HCEC 1CT (cell line): ENCODE measurements at places on chromosomes 12 and 14.

DNA sequence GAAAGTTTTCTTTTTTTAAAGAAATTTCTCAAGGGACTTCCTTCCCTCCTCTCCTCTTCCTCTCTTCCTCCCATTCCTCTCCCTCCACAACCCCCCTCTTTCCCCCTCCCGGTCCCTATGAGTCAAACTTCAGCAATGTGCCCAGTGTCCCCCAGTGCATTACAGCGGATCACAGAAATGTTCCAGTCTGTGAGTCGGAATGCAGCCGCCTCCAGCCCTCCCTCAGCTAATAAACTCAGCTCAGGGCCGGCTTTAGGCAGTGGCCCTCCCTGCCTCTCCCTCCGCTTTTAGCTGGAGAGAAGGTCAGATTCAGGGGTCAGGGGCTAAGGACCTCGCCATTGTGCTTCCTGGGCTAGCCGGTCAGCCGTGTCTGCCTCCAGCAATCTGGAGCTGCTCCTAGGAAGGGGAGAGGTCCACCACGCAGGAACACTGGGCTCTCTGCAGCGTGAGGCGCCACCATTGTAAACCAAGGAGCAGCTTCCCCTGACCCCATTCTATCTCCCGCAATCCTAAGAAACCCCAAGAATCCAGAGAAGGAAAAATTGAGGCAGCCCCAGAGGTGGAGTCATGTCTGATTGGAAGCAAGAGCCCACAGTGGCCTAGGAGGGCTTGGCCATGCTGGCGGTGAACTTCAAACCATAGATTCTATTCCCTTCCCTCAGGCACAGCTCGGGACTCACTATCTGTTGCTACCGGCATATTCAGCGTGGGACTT, 1.1 kb upstream of the HDAC7 start:
- peak; percentile 96 for DNase-seq

DNA sequence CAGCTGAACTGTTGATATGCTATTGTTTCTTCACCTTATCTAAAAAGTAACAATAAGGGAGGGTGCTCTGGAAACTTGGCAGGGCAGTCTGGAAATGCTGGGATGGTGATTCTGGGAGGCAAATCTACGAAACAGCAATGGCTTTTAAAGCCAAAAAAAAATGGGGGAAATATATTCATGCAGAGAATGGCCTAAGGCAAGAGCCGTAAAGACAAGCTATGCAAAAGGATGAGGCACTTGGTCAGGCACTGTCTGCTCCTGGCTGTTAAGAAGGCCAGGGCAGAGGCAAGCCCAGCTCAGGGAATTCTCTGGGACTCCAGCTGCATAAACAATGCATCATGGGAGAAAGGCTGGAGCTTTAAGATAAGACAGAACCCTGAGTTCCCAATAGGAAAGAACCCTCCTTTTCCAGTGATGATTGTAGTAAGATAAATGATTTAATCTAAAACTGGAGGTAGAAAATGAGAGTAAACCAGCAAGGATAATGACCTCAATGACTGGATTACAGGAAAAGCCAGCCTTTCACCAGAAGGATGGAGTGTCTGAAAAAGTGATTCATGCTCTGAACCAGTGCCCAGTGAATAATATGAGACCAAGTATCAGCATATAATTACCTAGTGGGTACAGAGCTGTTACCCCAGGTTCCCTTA, 46.0 kb downstream of the ITPR2 start:
- DNase-seq = peak; percentile 69

- DNase-seq = peak; percentile 16
These were observed 94.4 kb downstream of the CRACR2A start for GRCh38 chr12:3658327-3659163.

- DNase-seq = no peak
These were observed 279.0 kb downstream of the IPO8 start for GRCh38 chr12:30416631-30417030.

GRCh38 chr12:84117190-84117589, 795.4 kb downstream of the SLC6A15 start:
- DNase-seq = no peak

DNA sequence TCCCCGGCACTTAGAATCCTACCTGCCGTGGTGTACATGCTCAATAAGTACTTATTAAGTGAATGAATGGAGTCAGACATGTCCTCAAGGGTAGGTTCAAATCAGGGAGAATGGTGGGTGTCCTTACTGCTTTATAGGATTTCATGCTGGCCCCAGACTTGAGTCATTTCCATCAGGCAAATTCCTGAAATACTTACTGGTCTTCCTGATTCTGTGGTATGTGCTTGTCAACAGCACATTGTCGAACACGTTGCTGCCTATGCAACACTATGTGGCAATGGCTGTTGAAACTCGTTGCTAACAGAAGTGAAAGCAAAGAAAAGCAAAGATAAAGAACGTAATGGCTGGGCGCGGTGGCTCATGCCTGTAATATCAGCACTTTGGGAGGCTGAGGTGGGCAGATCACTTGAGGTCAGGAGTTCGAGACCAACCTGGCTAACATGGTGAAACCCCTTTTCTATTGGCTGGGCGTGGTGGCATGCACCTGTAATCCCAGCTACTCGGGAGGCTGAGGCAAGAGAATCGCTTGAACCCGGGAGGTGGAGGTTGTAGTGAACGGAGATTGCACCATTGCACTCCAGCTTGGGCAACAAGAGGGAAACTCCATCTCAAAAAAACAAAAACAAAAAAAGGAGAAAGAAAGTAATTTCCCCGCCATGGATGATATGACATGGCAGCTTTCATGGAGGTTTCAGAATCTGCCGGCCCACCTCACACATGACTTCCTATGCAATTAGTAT, 214.9 kb downstream of the ZFP36L1 start:
- peak; percentile 98 for DNase-seq

DNA sequence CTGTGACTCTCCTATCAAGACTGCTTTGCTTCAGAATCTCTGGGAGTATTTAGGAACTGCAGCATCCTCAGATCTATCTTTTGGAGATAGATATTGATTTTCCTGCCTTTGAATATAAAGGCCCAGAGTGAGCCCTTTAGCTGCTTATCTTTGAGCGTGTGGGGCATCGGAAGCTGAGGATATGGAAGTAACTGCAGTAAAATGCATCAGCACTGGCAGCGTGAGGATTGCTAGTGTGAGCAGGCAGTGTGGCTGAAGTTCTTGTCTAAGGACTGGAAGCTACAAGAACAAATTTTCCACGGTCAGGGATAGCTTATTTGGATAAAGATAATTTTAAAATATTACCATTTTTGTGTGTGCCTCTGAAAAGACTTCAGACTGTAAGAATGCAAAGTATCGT, 474.7 kb downstream of the NPAS3 start:
- no peak for DNase-seq

- no peak for DNase-seq
These were observed 25.1 kb upstream of the ITGA5 start for GRCh38 chr12:54444206-54444605.

- DNase-seq = no peak
These were observed 17.5 kb downstream of the MTRFR start for GRCh38 chr12:123250471-123251383.

DNA sequence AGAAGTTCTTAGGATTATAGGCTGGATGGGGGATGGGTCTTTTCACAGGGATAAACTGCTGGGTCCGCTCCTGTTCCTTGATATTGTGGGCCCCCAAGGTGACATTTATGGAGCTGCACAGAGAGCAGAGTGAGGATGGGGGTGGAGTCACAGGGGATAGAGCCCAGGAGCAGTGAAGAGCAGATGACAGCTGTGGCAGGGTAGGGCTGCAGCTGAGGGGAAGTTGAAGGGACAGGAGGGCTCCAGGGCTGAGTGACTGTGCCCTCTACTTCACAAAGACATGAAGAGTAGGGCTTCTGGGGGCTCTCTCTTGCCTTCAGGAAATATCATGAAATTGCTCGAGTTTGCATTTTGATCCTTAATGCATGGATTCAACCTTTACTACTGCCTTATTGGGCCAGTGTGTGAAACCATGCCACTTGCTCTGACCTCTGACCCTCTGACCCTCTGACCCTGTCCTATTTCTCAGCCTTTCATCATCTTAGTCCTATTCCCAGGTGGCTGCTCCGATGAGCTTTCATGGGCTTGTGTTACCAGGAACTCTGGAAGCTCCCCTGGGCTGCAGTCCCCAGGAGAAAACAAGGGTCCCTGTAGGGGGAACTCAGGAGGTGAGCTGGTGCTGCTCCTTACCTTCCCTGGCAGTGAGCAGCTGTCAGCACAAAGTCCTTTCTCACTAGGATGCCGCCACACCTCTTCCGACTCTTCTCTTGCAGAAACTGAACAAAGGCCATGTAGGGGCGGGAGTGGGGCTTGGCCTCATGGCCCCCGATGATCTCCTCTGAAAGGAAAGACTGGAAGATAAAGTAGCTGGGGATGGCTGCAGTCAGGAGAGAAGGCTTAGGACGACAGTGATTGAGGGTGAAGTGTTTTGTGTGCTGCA, 1.6 kb downstream of the GZMH start:
- no peak for DNase-seq

- DNase-seq = peak; percentile 41
These were observed 28.5 kb downstream of the CD9 start for GRCh38 chr12:6228535-6229223.

GRCh38 chr12:104966677-104967076, 8.6 kb upstream of the SLC41A2 start:
- no peak for DNase-seq

GRCh38 chr14:76006253-76006652, 20.7 kb downstream of the IFT43 start:
- DNase-seq = no peak

DNA sequence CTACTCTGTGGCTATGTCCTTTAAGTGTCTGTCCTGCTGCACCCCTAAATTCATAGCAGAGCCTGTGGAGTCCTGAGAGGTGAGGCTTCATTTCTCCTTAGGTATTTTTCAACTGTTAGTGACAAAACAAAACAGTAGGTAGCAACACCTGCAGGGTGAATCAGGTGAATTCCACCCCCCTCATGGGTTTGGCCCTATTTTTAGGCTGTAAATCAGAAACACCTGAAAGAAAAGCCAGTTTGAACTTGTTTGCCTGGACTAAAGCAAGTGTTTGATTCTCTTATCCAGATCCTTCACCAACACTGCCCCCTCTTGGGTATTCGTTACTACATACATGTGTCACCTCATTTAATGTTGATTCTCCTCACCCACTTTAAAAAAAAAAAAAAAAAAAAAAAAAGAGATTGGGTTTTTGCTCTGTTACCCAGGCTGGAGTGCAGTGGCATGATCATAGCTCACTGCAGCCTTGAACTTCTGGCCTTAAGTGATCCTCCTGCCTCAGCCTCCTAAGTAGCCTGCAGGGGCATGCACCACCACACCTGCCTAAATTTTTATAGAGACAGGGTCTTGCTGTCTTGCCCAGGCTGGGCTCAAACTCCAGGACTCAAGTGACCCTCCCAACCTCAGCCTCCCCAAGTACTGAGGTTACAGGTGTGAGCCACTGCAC, 10.3 kb downstream of the TBPL2 start:
- DNase-seq = peak; percentile 69

- no peak for DNase-seq
These were observed 79.1 kb downstream of the VCPKMT start for GRCh38 chr14:50037240-50037639.

DNA sequence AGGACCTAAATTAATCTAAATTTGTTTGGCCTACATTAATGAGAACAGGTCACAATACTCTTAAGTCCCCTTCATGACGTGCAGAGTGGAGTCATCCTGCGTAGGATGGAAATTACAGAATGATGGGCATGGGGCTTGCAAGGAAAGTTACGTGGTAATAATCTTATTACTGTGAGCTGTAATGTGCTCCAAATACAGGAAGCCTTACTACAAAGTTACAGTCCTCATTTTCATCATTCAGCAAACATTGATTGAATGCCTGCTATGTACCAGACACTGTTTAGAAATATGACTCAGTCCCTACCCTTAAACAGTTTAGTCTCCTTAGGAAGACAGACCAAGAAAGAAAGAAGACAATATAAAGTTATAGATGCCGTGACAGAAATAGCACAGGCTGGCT, 9.4 kb downstream of the HIGD1C start:
- DNase-seq = peak; percentile 20

DNA sequence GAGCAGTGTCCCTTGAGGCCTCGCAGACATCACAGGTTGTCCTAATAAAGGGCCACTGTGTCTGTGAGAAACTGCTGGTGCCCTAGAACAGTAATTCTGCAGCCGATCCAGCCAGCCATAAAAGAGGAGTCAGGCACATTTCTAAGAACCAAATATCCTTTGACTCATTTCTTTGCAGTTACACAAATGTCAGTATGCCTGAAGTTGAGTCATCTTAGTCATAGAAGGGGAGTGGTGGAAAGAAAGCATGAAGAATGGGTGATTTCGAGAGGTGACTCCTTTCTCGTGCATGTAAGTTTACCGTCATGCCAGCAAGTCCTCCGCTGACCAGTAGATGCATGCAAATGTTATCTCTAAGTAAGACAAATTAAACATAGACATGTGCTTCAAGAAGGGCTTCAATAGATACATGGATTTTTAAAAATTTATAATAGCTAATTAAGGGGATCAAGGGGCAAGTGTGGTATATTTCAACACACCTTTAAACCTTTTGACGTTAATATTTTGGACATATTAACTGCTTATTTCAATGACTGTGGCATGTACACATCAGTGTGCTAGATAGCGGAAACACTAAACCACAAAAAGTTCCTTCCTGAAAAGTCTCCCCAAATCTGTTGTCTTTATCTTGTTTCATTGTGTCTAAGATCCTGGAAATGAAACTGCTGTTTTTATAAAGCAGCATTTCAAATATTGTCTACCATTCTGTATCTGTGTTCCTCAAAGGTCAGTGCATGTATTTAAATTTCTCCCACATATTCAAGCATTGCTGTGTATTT, 497.4 kb downstream of the NPAS3 start:
- no peak for DNase-seq

GRCh38 chr14:97187916-97188315, 390.7 kb downstream of the VRK1 start:
- DNase-seq = no peak

GRCh38 chr12:38892087-38892786, 13.2 kb downstream of the CPNE8 start:
- DNase-seq = peak; percentile 50

- DNase-seq = no peak
These were observed 14.7 kb upstream of the WNT5B start for GRCh38 chr12:1614360-1614759.

DNA sequence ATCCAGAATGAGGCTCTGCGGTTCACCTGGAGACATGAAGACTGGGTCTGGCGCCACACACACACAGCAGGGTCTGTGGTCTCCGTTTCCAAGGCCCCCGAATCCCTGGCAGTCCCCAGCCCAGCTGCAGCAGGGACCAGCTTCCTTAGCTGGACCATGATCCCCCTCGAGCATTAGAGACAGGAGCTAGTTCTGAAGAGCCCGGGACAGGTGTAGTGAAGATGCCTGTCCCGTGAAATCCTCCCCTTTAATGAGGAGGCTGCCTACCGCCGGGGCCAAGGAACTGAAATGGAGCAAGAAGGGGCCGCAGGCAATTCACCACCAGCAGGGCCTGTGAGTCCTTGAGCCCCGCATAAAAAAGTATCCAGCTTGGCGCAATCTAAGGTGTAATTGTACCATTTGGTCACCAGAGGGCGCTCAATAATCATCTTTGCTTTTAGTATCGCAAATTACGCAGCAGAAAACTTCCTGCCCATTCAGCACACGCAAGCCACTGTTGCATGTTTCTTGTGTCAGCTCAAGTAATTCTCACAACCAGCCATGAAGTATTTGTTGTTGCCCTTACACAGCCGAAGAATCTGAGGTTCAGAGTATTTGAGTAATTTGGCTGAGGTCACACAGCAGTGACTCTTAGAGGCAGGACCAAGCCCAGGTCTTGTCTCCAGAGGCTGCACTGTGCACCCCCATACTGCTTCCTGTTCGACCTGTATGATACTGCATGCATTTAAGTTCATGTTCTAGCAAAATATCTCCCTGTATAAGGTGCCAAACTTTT, 54.3 kb upstream of the PPP2R5C start:
- peak; percentile 64 for DNase-seq

- DNase-seq = no peak
These were observed 81.2 kb downstream of the TMEM260 start for GRCh38 chr14:56660677-56661389.

- DNase-seq = no peak
These were observed 3.3 kb upstream of the SCARB1 start for GRCh38 chr12:124866883-124867400.
